Urothelium cell line (cell line): ENCODE measurements at places on chromosomes 7 and 10.
A peak's percentile ranks its signal among the peaks of the same experiment; 100 is the strongest.

DNA sequence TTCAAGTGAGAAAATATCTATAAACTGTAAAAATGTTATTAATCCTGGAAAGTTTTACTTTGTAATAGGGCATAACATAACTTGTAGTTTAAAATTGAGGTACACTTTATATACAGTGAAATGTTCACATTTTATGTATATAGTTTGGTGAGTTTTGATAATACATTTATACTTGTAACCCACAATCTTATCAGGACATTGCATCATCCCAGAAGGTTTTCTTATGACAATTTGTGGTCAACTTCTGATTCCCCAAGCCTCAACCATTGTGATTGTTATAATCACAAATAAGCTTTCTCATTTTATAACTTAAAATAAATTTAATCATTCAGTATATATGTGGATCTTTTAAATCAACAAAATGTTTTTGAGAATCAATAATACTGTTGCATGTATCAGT lies 151.1 kb downstream of the TFPI2 start:
- no peak for DNase-seq

DNA sequence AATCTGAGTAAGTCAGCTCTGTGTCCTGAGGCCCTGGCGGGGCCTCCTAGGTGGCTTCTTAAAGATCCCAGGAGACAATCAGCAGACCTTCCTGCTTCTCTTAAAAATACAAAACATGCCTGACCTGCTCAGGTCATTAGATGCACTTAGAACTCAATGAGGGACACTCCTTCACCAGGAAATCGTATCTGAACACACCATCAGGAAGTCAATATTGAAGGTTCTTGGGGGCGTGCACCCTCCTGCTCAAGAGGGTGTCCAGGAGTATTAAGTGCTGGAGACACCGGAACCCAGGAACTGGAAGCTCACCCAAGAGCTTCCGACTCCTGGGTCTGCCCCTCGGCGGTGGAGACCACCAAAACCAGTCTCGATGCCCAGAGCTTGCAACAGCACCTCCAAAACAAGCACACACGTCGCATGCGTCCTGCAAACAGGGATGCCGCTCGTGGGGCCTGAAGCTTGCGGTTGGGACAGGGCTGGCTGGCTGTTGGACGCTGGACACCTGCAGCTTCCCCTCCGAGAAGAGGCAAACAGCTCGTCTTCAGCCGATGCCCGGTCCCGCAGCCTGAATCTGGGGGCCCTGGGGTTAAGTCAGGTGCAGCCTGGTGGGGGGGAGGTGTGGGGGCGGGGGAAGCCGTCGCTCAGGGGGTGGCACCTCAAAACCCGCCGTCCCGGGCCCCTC lies 803 bp downstream of the RAPGEF5 start:
- DNase-seq = peak; percentile 13

- peak; percentile 76 for DNase-seq
These were observed 15.2 kb upstream of the EGR2 start for GRCh38 chr10:62831346-62831745.

- no peak for DNase-seq
These were observed 3.7 kb downstream of the FLNC start for GRCh38 chr7:128833946-128834325.

DNA sequence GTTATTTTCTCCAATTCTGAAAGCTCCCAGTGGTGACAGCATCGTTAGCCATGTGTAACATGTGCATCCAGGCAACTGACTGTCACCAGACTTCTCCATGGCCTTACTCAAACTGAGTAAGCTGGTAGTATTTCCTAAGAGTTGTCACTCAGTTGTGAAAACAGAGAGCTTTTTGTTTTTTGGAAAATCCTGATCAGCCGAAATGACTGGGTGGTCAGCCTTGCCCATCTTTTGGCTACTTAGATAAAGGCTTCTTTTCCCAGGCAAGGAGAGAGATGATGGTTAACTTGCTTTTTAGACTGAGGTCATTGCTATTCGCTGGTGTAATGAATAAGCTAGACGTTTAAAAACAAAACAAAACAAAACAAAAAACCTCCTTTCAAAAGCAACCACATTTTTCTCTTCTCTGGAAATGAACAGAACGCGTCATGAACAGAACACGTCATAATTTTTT lies 159.5 kb upstream of the KLF14 start:
- no peak for DNase-seq

- peak; percentile 80 for DNase-seq
These were observed 33.7 kb downstream of the DDC start for GRCh38 chr7:50531401-50531911.

DNA sequence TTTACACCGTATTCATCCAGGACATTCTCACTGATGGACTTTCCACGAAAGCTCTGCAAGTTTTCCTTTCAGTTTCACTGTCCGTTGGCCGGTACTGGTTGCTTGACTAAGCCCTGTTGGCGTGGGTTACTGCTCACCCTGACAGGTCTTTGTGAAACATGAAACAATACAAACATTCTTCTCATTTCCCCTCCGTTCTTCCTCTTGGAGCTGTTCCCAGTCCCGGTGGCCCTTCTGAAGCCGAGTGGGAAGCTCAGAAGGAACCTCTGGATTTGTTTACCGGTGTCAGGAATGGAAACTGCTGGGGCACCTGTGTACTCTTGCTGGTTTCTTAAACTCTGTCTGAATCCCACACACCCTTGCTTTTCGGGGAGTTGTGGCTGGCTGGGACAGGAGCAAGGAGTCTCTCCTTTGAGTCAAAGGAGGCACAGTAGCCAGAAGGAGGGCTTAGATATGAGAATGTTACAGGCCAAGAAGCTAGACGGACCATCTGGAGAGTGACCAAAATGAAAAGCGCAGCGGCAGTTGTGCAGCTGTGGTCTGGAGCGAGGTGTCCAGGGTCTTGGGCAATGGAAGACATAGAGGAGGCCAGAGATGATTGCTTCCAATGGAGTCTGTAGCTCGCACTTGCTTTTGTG lies 45.7 kb downstream of the LYZL2 start:
- DNase-seq = peak; percentile 74

DNA sequence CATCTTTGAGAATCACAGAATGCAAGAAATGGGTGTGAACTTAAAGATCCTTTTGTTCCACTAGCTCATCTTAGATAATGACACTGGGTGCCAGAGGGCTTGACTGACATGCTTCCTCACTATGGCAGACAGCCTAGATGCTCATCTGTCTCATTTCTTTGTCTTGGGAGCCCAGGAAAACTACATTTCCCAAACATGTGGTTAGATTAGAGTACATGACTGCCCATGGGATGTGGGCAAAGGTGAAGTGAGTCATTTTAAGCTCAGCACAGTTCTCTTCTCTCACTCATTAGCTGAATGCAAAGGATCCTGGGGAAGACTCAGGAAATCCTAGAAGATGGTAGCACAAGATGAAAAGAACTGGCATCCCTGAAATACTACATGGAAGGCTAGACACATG lies 32.5 kb upstream of the TBX20 start:
- peak; percentile 24 for DNase-seq

GRCh38 chr7:45922810-45923209 lies 1.7 kb upstream of the IGFBP3 start:
- no peak for DNase-seq

- DNase-seq = no peak
These were observed 147.6 kb upstream of the TMEM168 start for GRCh38 chr7:112937651-112938415.
